ENCODE measurements at places on chromosomes 2 and 18. TPM values are rescaled to one million over a fixed set of nuclear protein-coding genes. Genes with fewer than 3 reads are reported as not detected.

- no peak for DNase-seq
These were observed 6.1 kb downstream of the FARSB start for GRCh38 chr2:222649801-222650200.

- no peak for DNase-seq
These were observed 97.5 kb downstream of the ERBB4 start for GRCh38 chr2:212441141-212441540.

GRCh38 chr2:188450732-188451483, 159.2 kb downstream of the GULP1 start:
- DNase-seq: peak; percentile 54

Gene ANTXR1
- 187 TPM for polyA plus RNA-seq

Gene NOSTRIN
- 0.23 TPM for polyA plus RNA-seq

Gene MYO1B
- 126 TPM for polyA plus RNA-seq

Measured in GM23248 (cell line).